ENCODE measurements at places on chromosomes 12 and 14.
A peak's percentile ranks its signal among the peaks of the same experiment; 100 is the strongest.

DNA sequence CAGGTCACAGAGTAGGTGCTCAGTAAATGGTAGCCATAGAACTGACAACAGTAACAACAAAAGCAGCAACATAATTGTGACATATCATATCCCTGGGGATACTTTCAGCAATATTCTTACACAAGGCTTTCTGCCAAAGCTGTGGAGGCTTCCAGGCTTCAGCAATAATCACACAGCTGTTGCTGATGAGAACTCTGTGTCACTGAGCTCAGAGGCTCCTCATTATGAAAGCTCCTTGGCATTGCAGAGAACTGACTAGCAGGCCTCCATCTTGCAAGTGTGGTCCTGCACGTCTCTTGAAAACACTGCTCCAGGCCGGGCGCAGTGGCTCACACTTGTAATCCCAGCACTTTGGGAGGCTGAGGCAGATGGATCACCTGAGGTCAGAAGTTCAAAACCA lies 97.3 kb upstream of the BTG1 start:
- DNase-seq: no peak

GRCh38 chr12:57737467-57738460 lies 778 bp downstream of the AGAP2 start:
- DNase-seq: peak; percentile 50

GRCh38 chr14:96097752-96098151 lies 58.6 kb downstream of the C14orf132 start:
- DNase-seq: no peak

DNA sequence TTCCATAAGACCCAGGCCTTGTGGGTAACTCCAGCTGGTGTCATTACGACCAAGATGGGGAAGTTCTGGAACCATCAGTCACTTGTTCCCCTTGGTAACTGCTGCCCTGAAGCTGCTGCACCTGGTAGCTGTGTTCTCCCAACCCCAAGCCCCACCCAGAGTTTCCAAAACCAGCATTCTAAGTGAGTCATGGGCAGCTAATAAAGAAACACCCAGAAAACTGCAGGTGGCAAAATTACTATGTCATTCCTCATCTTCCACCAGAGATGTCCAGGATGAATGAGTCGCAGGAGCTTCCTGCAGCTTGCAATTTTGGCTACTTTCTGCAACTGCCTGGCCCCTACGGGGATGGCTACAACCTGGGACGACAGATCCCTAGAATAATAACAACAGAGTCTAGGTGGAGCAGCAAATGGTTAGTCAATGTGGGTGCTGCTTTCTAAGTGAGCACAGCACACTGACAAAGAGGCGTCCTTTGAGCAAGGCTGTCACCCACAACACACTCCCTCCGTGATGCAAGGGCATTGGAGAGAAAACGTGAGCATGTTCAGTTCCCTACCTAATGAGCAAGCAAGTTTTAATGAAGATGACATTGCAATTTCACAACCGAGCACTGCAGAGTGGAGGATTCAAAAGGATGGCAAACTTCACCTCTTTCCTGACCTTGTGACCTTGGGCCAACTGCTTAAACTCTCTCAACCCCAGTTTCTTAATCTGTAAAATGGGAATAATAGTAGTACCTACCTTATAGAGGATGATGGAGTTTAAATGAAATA lies 301.4 kb upstream of the NOS1 start:
- DNase-seq: peak; percentile 57

DNA sequence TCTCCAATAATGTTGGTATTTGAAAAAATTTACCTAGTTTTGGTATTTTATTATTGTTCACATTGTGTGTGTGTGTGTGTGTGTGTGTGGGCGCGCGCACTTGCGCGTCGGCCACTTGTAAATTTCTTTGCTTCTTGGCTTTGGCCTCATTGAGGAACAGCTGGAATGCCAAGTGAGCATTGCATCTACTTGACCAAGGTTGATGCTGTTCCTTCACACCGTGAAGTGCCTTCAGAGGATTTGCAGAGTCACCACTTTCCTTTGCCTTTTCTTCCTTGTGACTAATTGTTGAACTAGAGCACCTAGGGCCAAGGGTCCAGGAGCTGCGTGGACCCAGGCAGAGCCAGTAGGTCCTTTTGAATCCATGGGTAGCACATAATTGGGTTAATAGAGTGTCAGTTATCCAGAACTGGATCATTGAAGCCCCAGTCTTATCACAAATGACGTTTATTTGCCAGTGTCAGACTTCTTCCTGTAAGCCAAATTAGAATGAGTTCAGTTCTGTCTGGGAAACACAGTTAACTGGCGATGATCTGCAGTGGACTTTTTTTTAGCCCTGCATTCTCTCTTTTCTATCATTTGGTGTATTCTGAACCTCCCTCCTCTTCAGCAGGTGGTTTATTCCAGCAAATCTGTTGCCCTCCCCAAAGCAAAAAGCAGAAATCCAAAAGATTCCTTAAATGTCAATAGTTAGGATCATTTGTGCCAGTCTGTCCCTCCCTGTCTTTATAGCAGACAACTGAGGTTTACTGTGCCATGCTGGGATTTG lies 2.6 kb downstream of the PPP2R5C start:
- no peak for DNase-seq

DNA sequence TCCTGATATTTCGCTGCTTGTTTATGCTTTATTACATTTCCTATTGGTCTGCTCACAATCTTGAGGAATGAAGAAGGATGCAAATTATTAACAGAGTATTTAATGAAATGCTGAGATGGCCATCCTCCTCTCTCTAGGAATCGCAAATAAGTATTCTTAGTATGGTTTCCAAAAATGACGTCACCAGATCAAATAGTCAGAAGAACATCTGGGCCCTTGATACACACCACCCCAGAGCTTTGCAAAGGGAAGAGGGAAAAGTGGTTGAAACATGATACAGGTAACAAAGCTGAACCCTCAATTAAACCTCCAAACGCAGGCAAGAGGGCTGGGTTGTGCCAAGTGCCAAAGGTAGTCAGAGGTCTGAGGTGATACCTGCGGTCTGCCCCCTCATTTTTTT lies 107.3 kb downstream of the BCL11B start:
- no peak for DNase-seq

GRCh38 chr14:77278461-77279230 lies 7.6 kb upstream of the NGB start:
- no peak for DNase-seq

DNA sequence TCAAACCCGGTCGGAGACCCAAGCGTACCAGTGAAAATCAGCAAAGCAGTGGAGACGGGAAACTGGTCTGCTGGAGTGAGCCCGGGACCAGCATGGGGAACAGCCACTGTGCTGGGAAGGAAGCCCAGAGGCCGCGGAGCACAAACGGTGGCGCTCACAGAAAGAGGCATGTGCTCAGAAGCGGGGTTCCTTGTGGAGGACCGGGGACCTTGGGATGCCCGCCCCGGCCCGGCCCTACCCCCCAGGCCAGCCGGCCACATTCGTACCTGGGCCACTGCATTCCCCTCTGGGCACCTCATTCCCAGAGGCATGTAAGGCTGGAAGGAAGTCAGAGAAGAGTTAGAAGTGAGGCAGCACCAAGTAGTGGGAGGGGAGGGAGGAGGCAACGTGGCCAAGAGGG lies 79.3 kb downstream of the RFLNA start:
- no peak for DNase-seq

GRCh38 chr12:104578453-104578852 lies 121.7 kb downstream of the CHST11 start:
- peak; percentile 63 for DNase-seq

All from ACHN (cell line).